ENCODE measurements at places on chromosomes 6 and 20. TPM values are rescaled to one million over a fixed set of nuclear protein-coding genes. Genes with fewer than 3 reads are reported as not detected.

Gene ENPP3
- total RNA-seq: 1.7 TPM

Gene PAK5
- total RNA-seq: 0.19 TPM

- no peaks in the 10 kb centered on the region for H3K27me3 ChIP-seq
- DNase-seq: no peak
- H3K36me3 ChIP-seq: no peaks in the 10 kb centered on the region
- no peaks in the 10 kb centered on the region for H3K4me1 ChIP-seq
Measured at GRCh38 chr6:40933864-40934263, 105.2 kb downstream of the UNC5CL start.

DNA sequence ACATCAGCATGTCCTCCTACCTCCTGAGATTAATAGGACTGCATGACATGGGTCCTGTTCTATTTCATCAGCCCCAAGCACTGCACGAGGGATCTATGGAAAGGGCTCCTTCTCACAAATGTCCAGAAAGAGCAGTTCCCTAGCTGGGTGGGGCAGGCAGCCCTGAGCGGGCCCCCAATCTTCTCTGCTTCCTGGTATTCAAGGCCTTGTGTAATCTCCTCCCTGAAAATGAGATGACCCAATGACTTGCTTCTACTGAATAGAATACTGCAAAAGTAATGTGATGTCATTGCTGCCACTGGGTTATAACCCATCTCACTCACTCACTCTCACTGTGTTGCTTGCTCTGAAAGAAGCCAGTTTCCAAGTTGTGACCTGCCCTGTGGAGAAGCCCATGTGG is 126.4 kb downstream of the OPRM1 start:
- H3K4me3 ChIP-seq: no peak overlapping the region
- no peak for DNase-seq
- H3K4me1 ChIP-seq: no peaks in the 10 kb centered on the region
- no peaks in the 10 kb centered on the region for H3K27me3 ChIP-seq

DNA sequence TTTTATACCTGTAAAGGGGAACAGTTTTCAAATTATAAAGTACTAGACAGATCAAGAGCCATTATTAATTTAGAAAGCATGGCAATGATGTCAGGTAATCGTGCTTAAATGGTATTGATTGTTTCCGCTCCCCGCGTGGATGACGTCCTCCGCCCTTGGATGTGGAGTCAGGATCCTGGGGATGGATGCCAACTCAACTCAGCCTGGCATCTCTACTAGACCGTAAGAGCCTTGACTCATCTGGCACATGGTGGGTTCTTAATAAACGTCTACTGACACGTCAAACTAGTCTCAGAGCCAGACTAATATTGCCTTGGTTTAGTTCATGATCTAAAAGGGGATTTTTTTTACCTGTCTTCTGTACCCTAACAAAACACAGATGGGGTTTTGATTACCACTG is 80.2 kb downstream of the LRFN2 start:
- H3K27me3 ChIP-seq: no peaks in the 10 kb centered on the region
- H3K4me3 ChIP-seq: no peak overlapping the region
- H3K4me1 ChIP-seq: no peaks in the 10 kb centered on the region
- H3K27ac ChIP-seq: no peak overlapping the region
- no peaks in the 10 kb centered on the region for H3K36me3 ChIP-seq
- no peak for DNase-seq

DNA sequence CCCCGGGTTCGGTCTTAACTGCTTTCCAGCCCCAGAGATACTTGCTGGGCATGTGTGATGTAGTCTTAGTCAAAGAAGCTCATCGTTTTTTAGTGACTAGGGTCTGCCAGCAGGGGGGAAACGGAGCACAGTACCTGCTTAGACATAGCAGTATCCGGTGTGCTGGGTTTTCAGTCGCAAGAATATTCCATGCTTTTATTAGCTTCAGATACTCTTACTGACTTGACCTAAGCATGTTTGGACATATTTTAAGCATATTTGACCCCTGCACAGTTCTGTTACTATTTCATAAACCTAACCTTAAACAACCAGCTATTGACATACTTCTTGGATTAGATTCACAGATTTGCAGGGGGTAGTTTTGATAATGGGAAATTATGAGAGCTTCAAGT is 3.0 kb downstream of the E2F3 start:
- H3K36me3 ChIP-seq: no peaks in the 10 kb centered on the region
- H3K27ac ChIP-seq: no peak overlapping the region
- H3K4me3 ChIP-seq: peak overlapping the region; percentile 94
- H3K4me1 ChIP-seq: no peaks in the 10 kb centered on the region
- no peaks in the 10 kb centered on the region for H3K27me3 ChIP-seq

DNA sequence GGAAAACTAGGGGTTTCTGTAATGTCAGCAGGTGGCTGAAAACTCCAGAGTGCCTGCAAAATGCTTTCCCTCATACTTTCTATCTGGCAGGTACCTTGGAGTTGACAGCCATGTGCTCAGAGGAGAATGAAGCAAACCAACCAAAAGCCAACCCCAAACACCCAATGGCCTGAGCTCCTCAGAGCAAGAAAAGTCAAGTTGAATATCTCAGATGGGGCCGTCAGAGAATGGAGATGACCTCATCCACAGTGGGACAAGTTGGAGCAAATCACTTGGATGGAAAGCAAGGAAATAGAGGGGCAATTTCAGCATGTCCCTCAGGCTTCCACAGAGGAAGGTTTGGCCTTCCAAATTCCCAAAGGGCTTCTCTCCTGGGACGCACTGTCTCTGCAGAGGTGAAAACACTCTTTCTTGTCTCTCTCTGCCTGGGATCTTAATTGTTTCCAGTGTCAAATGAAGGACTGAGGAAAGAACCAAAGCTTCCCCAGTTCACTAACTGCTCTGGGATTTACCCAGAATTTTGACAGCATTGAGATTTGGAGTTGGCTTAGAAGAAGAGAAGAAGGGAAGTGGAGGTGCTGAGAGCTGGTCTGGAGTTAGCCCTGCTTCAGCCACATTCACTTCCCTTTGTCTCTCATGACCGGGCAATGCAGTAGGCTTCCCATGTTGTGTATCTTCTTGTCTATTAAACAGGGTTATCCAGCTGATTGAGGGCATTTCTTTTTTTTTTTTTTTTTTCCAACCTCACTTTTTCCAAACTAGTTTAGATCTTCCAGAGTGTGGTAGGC is 42.2 kb downstream of the PRND start:
- H3K27me3 ChIP-seq: no peaks in the 10 kb centered on the region
- no peak for DNase-seq
- no peak overlapping the region for H3K4me3 ChIP-seq
- H3K4me1 ChIP-seq: no peaks in the 10 kb centered on the region

Measured in aorta (tissue), 5 donors.